ENCODE measurements at places on chromosomes 16 and 17.
A peak's percentile ranks its signal among the peaks of the same experiment; 100 is the strongest.

DNA sequence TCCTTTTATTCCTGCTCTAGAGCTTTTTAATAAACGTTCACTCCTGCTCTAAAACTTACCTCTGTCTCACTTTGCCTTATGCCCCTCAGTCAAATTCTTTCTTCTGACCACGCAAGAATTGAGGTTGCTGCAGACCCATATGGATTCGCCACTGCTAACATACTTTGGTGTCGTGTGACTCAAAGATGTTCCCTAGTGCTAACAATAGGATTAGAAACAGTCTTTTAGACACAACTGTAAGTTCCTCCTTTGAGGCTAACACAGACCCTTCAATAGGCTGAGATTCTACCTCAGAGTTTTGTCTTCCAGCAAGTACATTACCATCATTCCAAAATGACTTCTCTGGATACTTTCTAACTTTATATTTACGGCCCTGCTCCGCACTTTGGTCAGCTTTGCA lies 149.5 kb upstream of the COX10 start:
- DNase-seq: no peak

DNA sequence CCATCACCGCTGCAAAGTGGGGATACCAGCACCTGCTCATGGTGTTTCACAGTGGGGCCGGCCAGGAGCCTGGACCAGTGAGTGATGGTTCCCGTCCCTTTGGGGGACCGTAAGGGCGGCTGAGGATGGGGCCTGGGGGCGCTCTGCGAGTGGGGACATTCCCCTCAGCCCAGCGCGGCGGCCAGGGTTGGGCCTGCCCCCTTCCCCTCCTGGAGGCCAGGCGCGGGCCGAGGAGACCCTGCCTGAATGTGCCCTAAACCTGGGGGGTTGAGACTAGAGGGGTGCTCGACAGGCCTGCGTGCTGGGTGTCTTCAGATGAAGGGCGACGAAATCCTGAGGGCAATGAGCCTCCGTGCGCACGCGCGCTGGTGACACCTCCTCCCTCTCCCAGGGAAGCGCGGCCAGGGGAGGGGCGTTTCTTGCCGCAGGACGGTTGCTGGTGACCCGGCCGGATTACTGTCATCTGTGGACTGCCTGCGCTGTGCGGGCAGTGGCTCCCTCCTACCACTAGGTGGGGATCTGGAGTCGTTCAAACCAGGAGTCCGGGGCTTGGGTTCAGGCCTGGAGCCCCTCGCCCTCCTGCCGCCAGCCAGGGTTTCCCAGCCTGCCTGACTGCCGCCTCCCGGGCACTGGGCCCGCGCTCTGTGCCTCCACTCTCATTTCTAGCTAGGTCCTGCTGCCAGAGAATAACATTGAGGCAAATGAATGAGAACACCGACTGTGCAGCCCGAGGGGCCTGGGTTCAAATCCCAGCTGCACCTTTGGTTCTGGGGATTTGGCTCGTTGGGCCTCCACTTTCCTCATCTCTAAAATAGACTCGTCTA lies 17.1 kb downstream of the TBX2 start:
- peak; percentile 94 for DNase-seq

GRCh38 chr17:61806081-61806828 lies 57.1 kb downstream of the BRIP1 start:
- no peak for DNase-seq

- peak; percentile 82 for DNase-seq
Measured at GRCh38 chr17:76633628-76634328, 9.8 kb downstream of the ST6GALNAC1 start.

DNA sequence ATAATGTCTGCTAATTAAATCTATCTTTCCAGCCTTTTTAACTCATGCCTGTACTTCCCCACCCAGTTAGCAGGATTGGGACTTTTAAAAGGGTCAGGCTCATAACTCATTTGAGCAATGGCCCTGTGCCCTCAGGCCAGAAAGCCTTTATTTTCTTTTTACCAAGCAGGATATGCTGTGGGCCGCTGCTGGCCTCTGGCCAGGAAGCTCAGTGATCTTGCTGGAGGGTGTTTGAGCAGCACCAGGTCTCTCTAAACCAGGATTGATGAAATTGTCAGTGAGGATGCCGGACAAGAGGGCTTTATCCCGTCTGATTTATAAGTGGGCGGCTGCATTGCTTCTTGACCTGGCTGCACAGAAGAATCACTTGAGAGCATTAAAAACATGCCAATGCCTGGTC lies 187.8 kb downstream of the RAB11FIP4 start:
- no peak for DNase-seq

- peak; percentile 83 for DNase-seq
Measured at GRCh38 chr16:3020247-3020603, at the start of gene TNFRSF12A. Gene TNFRSF12A, plus strand, starts transcription at chr16:3020368. Its CDS starts 30 bp downstream, at chr16:3020398.
